ENCODE measurements at places on chromosomes 7 and 10.

GRCh38 chr7:119720541-119720940 is 552.4 kb upstream of the KCND2 start:
- DNase-seq: no peak

DNA sequence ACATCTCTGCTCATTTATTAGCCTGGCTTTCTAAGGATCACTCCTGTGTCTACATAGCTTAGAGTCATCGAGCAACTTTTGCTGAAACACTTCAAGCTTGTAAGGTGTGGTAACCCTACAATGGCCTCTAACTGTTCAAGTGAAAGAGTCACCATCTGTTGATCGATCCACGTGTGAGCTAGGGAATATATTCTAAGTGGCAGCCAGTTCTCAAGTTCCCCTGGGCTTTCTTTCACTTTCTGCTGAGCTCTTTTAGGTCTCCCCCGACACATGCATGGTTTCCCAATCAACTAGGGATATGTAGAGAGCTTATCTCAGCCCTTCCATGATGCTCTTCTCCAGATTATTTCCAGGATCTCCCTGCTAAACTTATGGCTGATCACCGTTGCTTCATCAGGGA is 15.5 kb downstream of the AOAH start:
- DNase-seq: no peak

GRCh38 chr10:47441938-47442337 is 42.0 kb downstream of the ANXA8 start:
- DNase-seq: no peak

- DNase-seq: no peak
These were observed 86.0 kb upstream of the ARID5B start for GRCh38 chr10:61815496-61815895.

DNA sequence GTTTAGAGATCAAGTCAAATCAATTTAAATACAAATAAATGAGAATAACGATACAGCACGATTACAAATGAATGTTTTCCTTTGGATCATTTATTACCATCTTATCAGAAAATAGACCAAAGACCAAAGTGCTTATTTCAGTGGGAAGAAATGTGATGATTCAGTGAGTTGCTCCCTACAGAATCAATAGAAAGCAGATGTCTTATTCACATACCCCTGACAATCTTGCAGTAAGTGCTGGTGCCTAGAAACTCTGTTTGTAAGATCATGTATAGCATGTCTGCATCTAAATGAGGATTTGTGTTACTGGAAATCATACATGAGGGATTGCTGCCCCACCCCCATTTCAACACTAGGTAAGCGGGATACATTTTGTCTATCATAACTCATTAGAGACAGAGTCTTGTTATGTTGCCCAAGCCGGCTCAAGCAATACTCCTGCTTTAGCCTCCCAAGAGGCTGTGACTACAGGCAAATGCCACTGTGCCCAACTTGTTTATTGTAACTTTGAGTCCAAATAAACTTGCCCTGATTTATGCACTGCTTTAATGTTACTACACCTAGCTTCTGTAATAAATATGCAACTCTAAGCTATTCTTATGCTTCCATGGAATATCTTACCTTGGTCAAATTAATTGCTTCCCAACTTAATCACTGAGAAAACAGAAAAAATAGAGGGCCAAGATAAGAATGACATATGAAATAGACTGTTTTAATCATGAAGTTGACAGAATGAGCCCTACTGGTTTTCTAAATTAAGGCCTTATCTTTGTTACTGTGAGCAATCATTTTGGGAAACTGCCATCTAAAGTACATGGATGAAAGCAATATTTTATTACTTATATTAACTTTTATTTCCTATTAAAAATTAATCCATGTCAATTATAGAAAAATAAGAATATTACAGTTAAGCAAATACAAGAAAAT is 82.5 kb downstream of the AHR start:
- peak; percentile 34 for DNase-seq

DNA sequence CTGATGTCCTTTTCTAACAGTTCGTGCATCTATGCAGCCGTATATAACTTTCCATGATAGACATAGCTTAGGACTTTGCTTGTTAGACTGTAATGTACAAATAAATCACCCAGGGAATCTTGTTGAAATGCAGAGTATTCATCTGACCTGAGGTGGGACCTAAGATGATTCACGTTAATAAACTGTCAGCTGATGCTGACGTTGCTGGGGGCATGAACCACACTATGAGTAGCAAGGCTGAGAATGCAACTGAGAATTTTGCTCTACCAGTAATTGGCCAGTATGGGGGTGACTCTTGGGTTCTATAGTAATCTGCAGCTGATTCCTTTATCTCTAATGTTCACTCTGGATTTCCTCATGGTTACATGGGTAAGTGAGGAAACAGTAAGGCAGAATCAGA is 130.1 kb upstream of the MALRD1 start:
- no peak for DNase-seq

DNA sequence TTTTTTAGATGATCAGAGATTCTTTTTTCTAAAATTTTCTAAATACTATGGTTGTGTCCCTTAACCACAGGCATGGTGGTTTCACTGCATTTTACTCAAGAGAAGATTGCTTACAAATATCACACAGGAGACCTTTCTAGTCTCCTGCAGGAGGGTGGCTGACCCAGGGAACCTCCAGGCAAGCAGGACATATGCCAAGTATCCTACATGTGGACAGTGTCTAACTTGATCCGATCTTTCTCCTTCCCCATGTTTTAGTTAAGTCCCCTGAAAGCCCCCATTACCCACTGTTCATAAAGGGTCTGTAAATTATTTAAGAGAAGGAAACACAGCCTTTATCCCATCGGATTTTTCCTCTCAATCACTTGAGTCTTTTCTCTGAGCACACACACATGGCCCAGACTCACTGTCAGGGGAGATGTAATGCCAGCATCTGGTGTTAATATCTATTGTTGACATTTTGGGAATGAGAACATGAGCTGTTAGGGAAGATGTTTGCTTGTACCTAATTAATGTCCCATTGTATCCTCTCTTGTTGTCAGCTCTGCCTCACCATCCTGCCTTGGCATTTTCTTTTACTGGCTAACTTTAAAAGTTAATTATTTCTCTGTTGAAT is 755.2 kb downstream of the AUTS2 start:
- DNase-seq: no peak

GRCh38 chr10:101563497-101564040 is 24.5 kb downstream of the POLL start:
- DNase-seq: no peak

DNA sequence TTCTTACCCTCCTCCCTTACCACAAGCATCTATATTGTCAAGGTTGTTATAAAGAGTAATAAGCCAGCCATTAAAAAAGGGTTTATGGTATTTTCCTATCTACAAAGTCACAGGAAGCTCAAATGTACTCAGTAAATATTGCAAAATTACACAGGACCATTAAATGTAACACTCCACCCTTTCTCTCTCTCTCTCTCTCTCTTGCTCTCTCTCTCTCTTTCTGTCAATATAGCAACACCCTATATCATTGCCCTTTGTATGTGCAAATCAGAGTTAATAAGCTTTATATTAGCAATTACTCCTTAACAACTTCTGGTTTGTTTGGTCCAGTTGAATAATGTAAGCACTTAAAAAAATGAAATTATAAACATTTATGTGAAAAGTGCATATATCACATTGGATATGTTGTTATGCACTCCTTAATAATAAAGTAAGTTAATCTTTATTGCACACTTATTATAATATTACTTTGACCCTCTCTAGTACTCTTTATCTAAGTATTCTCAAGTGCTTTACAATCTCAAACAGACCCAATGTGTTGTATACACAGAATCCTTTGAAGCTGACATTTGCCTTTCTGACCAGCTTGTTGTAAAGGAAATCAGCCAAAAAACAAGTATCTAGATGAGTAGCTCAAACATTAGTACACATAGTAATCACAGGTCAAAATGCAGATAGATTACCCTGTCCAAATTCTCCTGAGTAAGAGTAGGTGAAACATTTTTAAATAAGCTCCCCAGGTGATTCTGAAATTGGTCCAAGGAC is 93.2 kb downstream of the CFTR start:
- no peak for DNase-seq

GRCh38 chr10:43749940-43750552 is 101.4 kb upstream of the ZNF32 start:
- DNase-seq: no peak

- DNase-seq: peak; percentile 85
These were observed 14.8 kb downstream of the DPCD start for GRCh38 chr10:101602761-101603398.

GRCh38 chr10:115118346-115118745 is 25.2 kb downstream of the ATRNL1 start:
- DNase-seq: no peak

- DNase-seq: no peak
These were observed 56.4 kb upstream of the CCDC71L start for GRCh38 chr7:106717254-106717954.

- no peak for DNase-seq
These were observed 86.5 kb upstream of the KDM7A start for GRCh38 chr7:140263277-140263676.

- no peak for DNase-seq
These were observed 1.5 kb downstream of the SLC25A13 start for GRCh38 chr7:96320442-96320841.

GRCh38 chr7:19617901-19618300 is 90.9 kb downstream of the POLR1F start:
- DNase-seq: peak; percentile 36

GRCh38 chr10:109902992-109903947 is 20.0 kb downstream of the XPNPEP1 start:
- peak; percentile 48 for DNase-seq

- no peak for DNase-seq
These were observed 108.6 kb upstream of the PDE1C start for GRCh38 chr7:32178677-32179366.

GRCh38 chr10:110862961-110863360 is 8.8 kb upstream of the PDCD4 start:
- no peak for DNase-seq

DNA sequence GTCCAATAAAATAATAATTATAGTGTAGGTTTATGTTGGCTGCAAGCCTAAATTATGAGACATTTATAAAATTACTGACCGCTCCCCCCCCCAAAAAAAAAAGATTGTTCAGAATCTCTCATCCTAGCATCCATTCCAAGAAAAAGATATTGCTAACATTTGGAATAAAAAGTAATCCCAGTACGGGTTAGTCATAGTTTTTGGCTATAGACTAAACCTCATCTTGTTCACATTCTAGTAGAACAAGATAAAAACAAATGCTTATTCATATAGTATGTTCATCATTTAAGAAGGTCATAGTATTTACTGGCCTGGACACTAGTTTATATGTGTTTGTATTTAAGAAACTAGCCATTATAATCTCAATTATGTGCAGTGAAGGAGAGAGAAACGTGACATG is 44.0 kb downstream of the ADK start:
- DNase-seq: peak; percentile 26

- DNase-seq: no peak
These were observed 103.3 kb downstream of the TPST1 start for GRCh38 chr7:66308411-66308810.

DNA sequence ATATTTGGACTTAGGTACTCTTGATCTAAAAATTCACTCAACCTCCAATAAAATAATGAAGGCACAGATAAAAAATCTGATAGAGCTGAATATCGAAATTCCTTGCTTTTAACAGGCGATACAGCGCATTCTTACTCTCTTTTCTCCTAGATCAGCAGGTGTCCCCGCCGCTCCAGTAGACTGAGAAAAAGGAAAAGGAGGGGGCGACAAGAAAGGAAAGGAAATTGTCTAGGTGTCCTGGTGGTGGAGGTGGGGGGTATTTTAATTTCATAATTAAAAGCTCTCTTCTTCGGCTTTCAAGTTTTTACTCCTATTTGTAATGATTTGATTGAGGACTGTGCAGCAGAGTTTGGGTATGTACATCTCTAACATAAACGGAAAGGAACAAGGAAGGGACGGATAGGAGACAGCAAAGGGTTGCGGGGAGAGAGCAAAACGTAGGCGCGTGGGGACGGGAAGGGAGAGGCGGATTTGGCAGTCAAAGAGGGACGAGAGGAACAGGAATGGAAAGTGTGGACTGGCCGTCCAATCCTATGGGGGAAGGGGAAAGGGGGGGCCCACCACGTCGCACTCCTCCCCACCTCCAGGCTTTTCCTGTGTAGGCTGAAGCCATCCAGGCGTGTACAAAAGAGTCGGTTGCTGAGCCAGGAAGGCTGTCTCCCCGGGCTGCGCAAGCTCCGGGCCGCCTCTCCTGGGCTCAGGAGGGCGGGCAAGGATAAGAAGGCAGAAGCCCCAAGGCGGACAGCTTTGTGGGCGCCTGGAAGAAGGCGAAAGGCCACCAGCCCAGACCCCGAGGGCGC is 875 bp upstream of the HECTD2 start:
- DNase-seq: peak; percentile 95

Data from stomach (tissue), 19 donors.